Breast epithelium (tissue), 4 donors: ENCODE measurements at places on chromosomes 6 and 20.

DNA sequence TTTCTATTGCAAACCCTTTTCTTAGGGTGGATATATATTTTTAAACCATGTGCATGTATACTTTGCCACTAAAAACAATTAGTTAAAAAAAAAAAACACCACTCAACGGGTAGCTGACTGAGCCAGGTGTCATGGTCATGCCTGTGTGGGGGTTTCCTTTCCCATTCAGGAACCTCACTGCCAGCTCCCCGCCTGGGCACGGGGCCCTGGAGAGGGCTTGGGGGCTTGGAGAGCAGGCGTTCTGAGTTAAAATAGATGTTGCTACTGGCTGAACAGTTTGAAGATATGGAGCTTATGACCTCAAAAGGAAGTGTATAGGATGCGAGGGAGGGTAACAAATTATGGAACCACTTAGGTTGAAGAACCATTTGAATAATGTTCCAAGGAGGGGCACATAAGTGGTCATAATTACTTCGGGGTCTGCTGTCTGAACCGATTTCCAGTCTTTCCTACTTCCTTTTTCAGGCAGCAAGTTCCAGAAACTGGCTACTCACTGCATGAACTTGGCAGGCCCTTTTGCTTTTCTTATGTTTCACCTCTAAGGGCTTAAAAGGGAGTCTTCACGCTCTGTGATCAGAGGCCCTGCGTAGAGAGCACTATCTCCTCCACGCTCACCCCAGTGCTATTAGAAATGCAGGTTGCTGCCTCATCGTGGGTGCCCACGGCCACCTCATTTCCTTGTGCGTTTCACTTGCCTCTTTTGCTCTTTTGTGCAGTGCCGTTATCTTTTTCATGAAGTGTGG, 9.9 kb downstream of the STX16 start:
- no peak for DNase-seq

GRCh38 chr6:158460602-158461169, 99.2 kb upstream of the TMEM181 start:
- no peak for DNase-seq

- DNase-seq, result no peak
Observed at GRCh38 chr6:11142296-11143027, 30.9 kb upstream of the ERVFRD-1 start.

DNA sequence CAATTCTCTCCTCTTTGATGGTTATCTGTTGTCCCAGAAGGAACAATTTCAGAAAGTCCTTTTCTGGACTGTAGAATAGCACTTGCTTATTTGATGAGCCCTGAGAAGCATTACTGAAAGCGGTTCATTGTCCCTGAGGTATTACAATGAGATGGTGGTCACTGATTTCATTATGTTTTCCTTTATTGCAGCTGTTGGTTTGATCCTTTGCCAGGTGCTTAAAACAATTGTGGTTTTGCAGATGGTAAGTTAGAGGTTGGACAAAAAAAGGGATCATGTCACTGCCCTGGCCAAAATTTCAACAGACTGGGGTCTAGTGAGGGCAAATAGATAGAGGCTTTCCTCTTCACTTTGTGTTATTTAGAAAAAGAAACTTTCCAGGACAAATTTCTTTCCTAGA, 61.9 kb downstream of the ESR1 start:
- no peak for DNase-seq
